ENCODE measurements at places on chromosomes 2 and 18. TPM values are rescaled to one million over a fixed set of nuclear protein-coding genes. Genes with fewer than 3 reads are reported as not detected.

DNA sequence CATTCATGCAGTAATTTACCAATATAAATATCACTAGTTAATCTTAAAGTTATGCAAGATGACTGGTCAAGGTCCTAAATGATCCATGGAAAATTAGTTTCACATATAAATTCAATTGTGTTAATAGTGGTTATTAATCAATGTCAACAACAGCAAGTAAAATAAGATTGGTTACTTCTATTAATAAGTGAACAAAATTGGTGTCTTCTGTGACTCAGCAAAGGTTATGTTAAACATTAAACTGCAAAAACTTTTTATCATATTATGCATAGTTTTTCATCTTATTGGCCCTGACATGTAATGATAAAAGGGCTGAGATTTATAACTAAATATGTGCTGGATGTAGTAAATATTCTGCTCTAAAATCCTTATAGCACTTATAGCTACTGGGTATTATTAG lies 359.0 kb upstream of the UBE2E3 start:
- DNase-seq = no peak
- no peaks in the 10 kb centered on the region for H3K27me3 ChIP-seq
- no peaks in the 10 kb centered on the region for H3K36me3 ChIP-seq
- no peaks in the 10 kb centered on the region for H3K4me1 ChIP-seq
- H3K27ac ChIP-seq = no peak overlapping the region
- no peak overlapping the region for H3K4me3 ChIP-seq

DNA sequence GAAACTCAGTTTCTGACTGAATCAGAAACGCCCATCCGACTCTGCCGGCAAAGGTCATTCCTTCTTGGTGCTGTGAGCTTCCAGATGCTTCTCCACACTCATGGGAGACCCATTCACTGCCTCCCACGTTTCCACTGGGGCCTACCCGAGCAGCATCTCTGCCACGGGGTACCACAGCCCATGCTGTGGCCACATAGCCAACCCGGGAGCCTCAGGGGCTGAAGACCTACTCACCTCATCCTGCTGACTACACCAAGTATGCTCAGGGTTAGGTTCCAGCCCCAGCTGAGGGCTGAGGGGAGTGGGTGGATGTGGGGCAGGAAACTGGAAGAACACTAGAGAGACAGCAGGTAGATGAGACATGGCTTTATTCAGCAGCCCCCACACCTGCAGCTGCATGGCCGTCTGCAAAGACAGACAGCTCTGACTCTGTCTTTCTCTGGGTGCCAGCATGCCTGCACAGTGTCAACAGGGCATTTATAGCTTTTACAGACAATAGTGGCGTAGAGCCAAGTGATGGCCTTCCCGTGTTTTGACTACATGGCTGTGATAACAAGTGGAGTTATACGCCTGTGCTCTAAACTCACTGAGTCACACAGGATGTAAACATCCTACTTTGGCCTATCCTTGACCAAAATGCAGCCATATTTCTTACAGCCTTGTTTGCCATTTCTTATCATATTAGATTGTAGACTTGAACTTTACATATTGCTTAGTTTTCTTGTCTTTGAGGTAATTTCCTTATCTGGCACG lies 16.5 kb upstream of the KLHL23 start:
- H3K4me3 ChIP-seq = no peak overlapping the region
- H3K36me3 ChIP-seq = no peaks in the 10 kb centered on the region
- no peaks in the 10 kb centered on the region for H3K27me3 ChIP-seq
- DNase-seq = no peak

DNA sequence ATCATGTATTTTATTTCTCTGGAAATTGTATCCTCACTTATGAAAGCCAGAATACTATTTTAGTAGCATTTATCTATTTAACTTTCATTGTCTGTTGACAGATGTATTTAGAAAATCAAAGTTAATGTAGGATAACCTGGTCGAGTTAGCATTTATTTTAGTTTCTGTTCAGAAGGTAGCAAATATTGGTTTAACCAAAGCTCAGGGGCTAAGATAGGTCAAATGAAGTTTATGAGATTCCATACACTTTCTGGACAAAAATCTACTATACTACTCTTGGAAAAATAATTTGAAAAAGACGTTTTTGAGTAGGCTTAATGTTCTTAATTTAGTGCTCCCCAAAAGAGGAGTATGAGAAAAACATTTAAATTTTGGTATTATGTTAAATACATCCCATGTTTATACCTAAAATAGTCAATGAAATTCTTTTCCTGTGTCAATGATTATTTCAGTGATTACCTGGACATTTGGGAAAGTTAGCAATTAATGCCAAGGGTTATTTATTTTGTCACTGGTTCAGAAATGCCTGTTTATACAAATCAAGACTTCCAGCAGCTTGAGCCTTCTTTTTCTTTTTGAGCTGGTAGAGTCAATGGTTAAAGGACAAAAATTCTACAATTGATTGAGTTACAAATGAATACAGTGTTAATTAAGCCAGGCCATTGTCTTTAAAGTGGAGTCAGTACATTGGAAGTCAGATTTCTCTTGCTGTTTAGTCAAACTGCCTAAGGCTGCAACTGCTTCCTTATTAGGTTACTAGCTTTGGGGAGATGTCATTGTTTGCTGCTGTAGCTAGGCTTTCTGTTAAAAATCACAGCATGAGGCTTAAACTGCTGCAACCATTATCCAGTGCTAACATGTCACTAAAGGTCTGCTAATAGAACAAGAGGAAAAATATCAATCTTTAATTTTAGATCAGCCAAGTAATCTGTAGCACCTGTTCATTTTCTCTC lies 182.3 kb downstream of the CAMKMT start:
- H3K36me3 ChIP-seq = no peaks in the 10 kb centered on the region
- DNase-seq = no peak
- no peaks in the 10 kb centered on the region for H3K4me1 ChIP-seq

- no peak overlapping the region for H3K4me3 ChIP-seq
- H3K4me1 ChIP-seq = no peaks in the 10 kb centered on the region
- no peaks in the 10 kb centered on the region for H3K27me3 ChIP-seq
- no peak overlapping the region for H3K27ac ChIP-seq
- no peaks in the 10 kb centered on the region for H3K36me3 ChIP-seq
- no peak for DNase-seq
Observed at GRCh38 chr18:34196256-34196655, 28.5 kb downstream of the NOL4 start.

- H3K27ac ChIP-seq = no peak overlapping the region
- DNase-seq = no peak
- H3K4me1 ChIP-seq = no peaks in the 10 kb centered on the region
- no peak overlapping the region for H3K4me3 ChIP-seq
- peaks cover 4% of the 10 kb centered on the region for H3K27me3 ChIP-seq
Observed at GRCh38 chr2:176544991-176545956, 276.0 kb downstream of the MTX2 start.

- no peaks in the 10 kb centered on the region for H3K36me3 ChIP-seq
- H3K4me1 ChIP-seq = peaks cover 75% of the 10 kb centered on the region
- DNase-seq = no peak
- H3K27ac ChIP-seq = peak overlapping the region; percentile 93
- H3K27me3 ChIP-seq = no peaks in the 10 kb centered on the region
Observed at GRCh38 chr2:237675316-237675715, 47.9 kb downstream of the LRRFIP1 start.

GRCh38 chr2:167862782-167863181 lies 384.6 kb downstream of the STK39 start:
- H3K4me3 ChIP-seq = no peak overlapping the region
- no peak for DNase-seq
- H3K27me3 ChIP-seq = no peaks in the 10 kb centered on the region
- no peak overlapping the region for H3K27ac ChIP-seq
- H3K4me1 ChIP-seq = no peaks in the 10 kb centered on the region

- no peak overlapping the region for H3K4me3 ChIP-seq
- H3K4me1 ChIP-seq = no peaks in the 10 kb centered on the region
- DNase-seq = no peak
- no peak overlapping the region for H3K27ac ChIP-seq
- no peaks in the 10 kb centered on the region for H3K36me3 ChIP-seq
Observed at GRCh38 chr18:24656551-24657443, 196.4 kb downstream of the HRH4 start.

GRCh38 chr2:179172894-179173293 lies 91.7 kb downstream of the SESTD1 start:
- no peak overlapping the region for H3K27ac ChIP-seq
- no peak overlapping the region for H3K4me3 ChIP-seq

- H3K4me1 ChIP-seq = no peaks in the 10 kb centered on the region
- DNase-seq = no peak
- no peaks in the 10 kb centered on the region for H3K36me3 ChIP-seq
- H3K27me3 ChIP-seq = no peaks in the 10 kb centered on the region
- H3K27ac ChIP-seq = no peak overlapping the region
Observed at GRCh38 chr2:60661073-60661738, 94.9 kb upstream of the PAPOLG start.

DNA sequence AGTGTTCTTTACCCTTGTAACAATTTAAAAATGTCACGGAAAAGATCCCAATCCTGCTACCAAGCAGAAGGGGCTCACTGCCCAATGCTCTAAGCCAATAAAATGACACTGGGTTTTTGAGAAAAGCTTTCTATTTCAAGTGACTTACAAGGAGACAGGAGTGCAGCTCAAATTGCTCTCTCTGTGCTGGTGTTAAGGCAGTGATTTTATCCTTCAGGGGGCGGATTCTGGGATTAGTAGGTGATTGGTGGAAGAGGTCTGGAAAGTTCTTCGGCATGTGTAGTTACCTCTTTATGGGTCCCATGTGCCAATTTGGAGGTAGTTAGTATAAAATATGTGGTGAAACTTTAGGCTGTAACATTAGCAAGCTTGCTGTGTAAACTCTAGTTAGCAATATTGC lies 27.4 kb upstream of the MCM6 start:
- H3K27me3 ChIP-seq = no peaks in the 10 kb centered on the region
- H3K4me3 ChIP-seq = no peak overlapping the region
- DNase-seq = no peak

DNA sequence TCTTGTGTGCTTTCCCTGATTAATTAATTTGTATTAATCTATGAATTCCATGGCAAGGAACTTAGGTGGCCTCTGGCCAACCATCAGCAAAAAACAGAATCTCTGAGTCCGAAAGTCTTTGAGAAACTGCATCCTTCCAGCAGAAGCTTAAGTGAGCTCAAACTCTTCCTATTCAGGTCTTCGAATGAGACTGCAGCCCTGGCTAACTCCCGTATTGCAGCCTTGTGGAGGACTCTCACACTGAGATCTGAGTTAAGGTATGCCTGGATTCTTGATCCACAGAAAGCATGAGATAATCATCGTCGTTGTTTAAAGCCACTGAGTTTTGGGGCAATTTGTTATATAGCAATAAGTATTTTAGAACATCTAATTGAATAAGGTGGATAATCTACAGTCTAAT lies 1143.9 kb upstream of the NXPH2 start:
- no peak overlapping the region for H3K27ac ChIP-seq
- H3K4me3 ChIP-seq = no peak overlapping the region
- no peak for DNase-seq
- H3K27me3 ChIP-seq = no peaks in the 10 kb centered on the region
- no peaks in the 10 kb centered on the region for H3K4me1 ChIP-seq

DNA sequence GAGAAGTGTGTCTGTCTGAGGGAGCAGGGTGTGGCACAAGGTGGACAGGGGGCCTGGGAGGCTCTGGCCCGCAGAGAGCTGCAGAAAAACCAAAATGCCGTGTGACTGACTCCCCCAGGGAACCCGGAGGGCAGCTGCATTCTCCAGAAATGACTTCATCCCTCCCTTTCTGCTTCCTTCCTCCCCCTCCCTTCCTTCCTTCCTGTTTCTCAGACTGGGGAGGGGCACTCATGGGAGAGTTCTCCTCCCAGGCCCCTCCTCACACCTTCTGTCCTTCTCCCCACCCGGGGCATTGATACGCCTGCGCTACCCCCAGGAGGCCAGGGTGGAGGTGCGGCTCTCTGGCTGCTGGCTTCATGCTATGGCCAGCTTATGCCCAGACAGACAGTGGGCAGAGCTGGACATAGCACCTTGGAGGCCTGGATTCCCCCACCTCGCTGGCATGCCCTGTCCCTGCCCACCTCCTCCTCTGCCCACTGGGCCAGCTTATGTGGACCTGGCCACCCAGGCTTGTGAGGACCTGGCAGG lies 8.2 kb upstream of the GPR17 start:
- peak; percentile 67 for DNase-seq
- H3K27ac ChIP-seq = peak overlapping the region; percentile 74
- no peak overlapping the region for H3K4me3 ChIP-seq
- H3K36me3 ChIP-seq = no peaks in the 10 kb centered on the region
- H3K4me1 ChIP-seq = peaks cover 18% of the 10 kb centered on the region

MARCHF4 gene
- total RNA-seq = not detected

SERPINB11 gene
- not detected for total RNA-seq

CRIM1 gene
- total RNA-seq = 50.0 TPM

PLA2R1 gene
- 0.26 TPM for total RNA-seq

ARHGEF4 gene
- total RNA-seq = 2.6 TPM

WDFY1 gene
- 16.2 TPM for total RNA-seq

CXCR1 gene
- 0.79 TPM for total RNA-seq

UGT1A6 gene
- not detected for total RNA-seq

VIT gene
- 3.6 TPM for total RNA-seq

CNTNAP5 gene
- not detected for total RNA-seq

VAMP5 gene
- 58.1 TPM for total RNA-seq

MAP3K19 gene
- total RNA-seq = not detected
